ENCODE measurements at places on chromosomes 1 and 21.

GRCh38 chr1:12549460-12550349 is 68.3 kb downstream of the DHRS3 start:
- peak; percentile 75 for DNase-seq

DNA sequence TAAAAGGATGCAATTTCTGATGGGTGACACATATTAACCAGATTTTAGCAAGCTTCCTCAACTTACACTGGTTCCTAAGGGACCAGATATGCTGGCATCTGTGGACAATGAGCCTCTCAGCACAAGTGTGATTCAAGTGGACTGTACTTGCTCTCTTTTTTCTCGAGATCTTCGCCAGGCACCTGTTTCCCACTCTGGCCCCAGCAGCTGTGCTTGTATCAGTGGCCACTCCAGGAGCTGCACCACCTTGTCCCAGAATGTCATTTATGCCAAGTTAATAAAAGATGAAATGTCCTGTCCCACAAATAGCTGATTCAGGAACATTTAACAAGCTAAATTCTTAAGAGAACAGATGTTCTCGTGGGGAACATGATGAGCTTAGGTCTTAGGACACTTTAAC is 14.6 kb downstream of the C1orf198 start:
- DNase-seq = no peak

DNA sequence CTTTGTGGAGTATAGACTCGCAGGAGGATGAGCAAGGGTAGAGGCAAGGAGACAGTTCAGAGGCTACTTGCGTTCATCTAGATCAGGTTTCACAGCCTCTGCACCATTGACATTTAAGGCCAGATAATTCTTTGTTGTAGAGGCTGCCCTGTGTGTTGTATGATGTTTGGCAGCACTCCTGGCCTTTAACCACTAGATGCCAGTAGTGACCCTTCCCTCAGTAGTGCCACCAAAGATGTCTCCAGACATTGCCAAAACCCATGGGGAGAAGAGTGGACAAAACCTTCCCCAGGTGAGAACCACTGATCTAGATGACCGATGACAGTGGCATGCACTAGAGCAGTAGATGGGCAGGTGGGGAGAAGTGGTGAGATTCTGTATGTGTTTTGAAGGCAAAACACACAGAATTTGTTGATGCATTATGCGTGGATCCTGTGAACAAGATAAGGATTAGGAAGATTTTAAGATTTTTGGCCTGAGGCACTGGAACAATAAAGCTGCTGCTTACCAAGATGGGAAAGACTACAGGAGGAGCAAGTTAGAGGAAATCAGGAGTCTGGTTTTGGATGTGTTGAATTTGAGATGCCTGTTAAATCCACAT is 9.9 kb upstream of the COG2 start:
- no peak for DNase-seq

GRCh38 chr21:26591543-26591942 is 18.5 kb upstream of the CYYR1 start:
- DNase-seq = no peak

DNA sequence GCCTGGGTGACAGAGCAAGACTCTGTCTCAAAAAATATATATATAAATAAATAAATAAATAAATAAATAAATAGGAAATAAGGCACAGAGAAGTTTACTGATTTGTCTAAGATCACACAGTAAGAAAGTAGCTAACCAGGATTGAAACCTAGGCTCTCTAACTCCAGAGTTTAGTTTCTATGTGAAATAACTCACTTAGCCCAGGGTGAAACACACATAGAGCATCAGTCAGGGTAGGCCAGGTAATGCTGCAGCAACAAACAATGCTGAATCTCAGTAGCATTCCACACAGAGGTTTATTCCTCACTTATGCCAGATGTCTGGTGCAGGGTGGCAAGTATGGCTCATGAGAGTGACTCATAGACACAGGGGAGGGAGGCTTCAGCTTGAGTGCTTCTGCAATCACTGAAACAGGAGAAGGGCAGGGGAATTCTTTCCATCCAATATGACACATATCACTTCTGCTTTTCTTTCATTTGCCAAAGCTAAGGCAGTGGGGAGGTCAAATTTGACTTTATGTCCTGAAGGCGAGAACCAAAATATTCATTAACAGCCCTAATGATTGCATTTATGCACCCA is 37.1 kb upstream of the KANK4 start:
- DNase-seq = peak; percentile 17

GRCh38 chr1:198520524-198521254 is 19.8 kb downstream of the ATP6V1G3 start:
- DNase-seq = no peak

- no peak for DNase-seq
Measured at GRCh38 chr1:26877326-26877725, 12.8 kb downstream of the GPN2 start.

- peak; percentile 60 for DNase-seq
Measured at GRCh38 chr1:58768971-58769808, 14.7 kb downstream of the JUN start.

GRCh38 chr1:225763716-225764548 is 13.7 kb upstream of the SRP9 start:
- DNase-seq = no peak

GRCh38 chr1:205636732-205637131 is 4.9 kb upstream of the ELK4 start:
- DNase-seq = no peak

- DNase-seq = no peak
Measured at GRCh38 chr21:37535672-37536071, 169.1 kb downstream of the DYRK1A start.

- DNase-seq = no peak
Measured at GRCh38 chr1:208312706-208313105, 68.5 kb upstream of the PLXNA2 start.

DNA sequence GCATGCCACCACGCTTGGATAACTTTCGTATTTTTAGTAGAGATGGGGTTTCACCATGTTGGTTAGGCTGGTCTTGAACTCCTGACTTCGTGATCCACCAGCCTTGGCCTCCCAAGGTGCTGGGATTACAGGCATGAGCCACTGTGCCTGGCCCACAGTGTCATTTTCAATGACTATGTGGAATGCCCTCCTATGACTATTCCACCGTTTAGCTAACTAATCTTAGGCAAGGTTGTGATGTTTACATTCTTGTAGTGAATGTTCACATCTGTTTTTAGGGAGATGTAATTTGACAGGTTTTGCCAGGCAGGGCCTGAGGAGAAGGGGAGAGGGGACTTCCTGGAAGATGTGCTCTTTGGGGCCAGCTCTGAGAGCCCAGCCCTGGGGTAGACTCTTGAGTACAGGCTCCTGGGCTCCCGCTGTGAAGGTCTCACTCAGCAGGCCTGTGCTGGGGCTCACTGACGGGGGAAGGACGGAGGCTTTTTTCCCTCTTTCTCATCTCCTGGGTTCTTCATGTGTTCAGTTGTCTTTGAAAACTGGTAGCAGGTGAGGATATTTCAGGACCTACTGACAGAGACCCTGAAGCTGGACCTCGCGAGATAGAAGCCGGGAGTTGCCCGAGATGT is 13.2 kb downstream of the COQ8A start:
- no peak for DNase-seq

DNA sequence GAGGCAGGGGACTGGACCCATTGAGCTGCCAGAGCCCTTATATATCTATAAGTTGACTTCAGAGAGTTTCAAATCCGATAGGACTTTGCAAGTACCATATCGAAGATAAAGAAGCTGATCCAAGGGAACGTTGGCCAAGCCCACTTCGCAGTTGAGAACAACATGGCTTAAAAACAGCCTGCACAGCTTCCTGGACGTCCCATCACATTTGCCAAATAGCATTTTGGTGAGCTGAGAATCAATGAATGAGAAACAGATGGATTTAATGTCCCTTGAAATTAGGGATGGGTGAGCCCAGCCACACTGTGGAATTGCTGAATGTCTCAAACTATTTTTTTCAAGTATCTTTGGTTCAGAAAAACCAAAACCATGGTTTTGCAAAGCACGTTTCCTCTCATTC is 64.8 kb downstream of the KCNJ15 start:
- no peak for DNase-seq

- peak; percentile 60 for DNase-seq
Measured at GRCh38 chr1:200738949-200739651, 407 bp downstream of the CAMSAP2 start.

GRCh38 chr1:224502459-224503160 is 68.0 kb upstream of the WDR26 start:
- DNase-seq = peak; percentile 77

DNA sequence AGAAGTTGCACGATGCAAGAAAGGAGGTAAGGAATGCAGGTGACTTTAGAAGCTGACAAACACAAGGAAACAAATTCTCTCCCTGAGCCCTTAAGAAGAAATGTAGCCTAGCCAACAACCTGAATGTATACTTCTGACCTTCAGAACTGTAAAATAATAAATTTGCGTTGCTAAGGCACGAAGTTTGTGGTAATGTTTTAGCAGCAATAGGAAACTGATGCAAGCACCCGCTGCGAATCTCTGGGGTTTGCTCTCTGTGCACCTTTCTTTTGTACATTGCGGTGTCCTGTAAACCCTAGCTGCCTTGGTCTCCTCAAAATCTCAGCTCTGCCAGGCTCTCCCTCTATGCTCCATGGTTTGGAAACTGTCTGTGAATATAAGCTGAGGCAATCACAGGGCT is 15.1 kb downstream of the CD53 start:
- DNase-seq = no peak

GRCh38 chr1:106957795-106958194 is 98.7 kb upstream of the PRMT6 start:
- no peak for DNase-seq

GRCh38 chr1:212173567-212173966 is 111.6 kb upstream of the PPP2R5A start:
- DNase-seq = no peak

DNA sequence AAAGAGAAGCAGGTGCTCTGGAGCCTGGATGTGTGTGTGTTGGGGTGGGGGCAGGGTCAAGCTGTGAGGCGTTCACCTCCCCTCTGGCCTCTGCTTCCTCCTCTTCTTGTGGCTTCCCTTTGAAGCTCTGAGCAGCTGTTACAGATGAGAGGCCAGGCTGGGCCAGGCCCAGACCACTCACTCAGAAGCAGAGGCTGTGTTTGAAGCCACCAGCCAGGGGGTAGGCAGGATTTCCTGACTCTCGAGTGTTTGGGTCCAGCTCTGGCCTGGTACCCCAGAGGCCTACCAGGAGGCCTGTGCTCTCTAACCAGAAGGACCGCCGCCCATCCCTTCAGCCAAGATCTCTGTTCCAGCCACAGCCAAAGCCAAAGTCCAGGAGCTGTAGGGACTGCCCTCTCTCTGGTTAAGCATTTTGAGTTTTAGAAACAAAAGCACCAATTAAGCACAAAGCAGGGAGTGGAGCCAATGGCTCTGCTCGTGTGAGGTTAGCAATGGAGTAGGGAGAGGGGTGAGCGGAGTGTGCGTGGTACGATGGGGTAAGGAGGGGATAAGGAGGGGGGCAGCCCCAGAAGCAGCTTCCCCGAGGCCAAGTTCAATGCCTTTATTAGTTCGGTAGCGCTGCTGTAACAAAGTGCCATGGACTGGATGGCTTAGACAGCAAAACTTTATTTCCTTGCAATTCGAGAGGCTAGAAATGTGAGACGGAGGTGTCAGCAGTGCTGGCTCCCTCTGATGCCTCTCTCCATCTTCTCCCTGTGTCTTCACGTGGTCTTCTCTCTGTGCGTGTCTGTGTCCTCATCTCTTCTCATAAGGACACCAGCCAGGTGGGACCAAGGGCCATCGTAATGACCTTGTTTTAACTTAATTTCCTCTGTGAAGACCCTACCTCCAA is 20.5 kb downstream of the RCSD1 start:
- no peak for DNase-seq

- no peak for DNase-seq
Measured at GRCh38 chr1:19639999-19640362, 4.1 kb upstream of the NBL1 start.

GRCh38 chr1:244318512-244318911 is 133.2 kb downstream of the ADSS2 start:
- no peak for DNase-seq

- DNase-seq = no peak
Measured at GRCh38 chr1:21567241-21568005, 58.2 kb downstream of the ALPL start.

- DNase-seq = no peak
Measured at GRCh38 chr21:31772674-31773555, 41.0 kb upstream of the SCAF4 start.

DNA sequence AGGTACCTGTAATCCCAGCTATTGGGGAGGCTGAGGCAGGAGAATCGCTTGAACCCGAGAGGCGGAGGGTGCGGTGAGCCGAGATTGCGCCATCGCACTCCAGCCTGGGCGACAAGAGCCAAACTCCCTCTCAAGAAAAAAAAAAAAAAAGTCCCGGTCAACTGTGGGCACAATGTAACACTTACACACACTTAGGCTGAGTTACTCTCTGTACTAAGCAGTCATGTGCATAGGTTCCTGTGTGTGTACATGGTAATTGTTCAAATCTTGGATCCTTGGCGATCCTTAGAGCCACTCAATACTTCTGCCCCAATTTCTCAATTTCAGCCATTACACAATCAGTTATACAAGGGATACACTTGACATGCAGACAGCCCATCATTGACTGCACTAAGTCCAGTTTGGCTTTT is 11.6 kb downstream of the SDCCAG8 start:
- no peak for DNase-seq

DNA sequence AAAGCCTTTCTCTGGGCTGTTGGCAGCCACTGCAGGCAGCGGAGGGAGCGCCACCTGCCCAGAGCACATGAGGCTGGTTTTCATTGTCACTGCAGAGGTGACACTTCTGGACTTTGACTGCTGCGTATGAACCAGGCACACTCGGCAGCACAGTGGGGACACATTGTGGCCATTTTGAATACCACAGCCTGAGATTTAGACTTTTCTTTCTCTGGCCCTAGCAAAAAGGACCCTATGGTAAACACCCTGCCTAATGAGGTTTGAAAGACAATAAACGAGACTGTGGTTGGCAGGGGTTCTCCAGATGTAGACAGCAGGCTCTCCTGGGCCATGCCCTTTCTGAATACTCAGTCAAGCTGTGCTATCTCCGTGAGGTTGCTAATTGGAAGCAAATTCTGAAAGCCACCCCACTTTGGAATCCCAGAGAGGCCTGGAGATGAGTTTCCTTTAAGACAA is 12.0 kb upstream of the KCNE2 start:
- peak; percentile 81 for DNase-seq

GRCh38 chr1:43597028-43597427 is 52.9 kb upstream of the KDM4A start:
- DNase-seq = no peak

DNA sequence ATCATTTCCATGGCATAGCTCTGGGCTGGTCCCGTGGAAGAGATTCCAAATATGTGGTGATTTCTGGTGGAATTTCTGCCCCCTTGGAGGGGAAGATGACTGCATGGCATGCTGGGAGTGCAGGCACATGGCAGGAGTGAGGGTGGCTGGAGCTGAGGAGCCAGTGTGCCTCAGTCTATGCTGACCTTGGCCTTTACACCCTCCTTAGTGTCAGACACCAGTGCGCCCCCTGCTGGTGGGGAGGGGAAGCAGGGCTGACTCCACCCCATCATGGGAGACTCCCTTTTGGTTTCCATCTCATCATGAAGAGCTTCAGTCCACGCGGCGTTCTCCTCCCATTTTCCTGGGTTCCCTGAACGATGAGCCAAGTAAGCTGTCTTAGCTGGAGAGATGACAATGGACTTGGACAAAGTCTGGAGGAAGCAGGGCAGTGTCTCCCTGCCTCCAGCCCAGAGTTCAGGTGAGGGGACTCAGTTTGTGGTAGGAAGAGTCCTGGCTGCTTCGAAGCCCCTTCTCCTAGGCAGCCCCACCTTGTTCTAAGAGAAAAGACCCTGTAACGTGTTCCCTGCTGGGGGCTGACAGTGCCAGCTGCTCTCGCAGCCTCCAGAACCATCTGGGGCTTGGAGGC is 10.3 kb downstream of the ALX3 start:
- peak; percentile 17 for DNase-seq

- DNase-seq = no peak
Measured at GRCh38 chr21:33481314-33481943, 1.7 kb upstream of the TMEM50B start.

GRCh38 chr1:94608142-94608851 is 66.7 kb upstream of the F3 start:
- no peak for DNase-seq

Measured in NCI-H345 (cell line).